ENCODE measurements at places on chromosomes 1 and 21.

DNA sequence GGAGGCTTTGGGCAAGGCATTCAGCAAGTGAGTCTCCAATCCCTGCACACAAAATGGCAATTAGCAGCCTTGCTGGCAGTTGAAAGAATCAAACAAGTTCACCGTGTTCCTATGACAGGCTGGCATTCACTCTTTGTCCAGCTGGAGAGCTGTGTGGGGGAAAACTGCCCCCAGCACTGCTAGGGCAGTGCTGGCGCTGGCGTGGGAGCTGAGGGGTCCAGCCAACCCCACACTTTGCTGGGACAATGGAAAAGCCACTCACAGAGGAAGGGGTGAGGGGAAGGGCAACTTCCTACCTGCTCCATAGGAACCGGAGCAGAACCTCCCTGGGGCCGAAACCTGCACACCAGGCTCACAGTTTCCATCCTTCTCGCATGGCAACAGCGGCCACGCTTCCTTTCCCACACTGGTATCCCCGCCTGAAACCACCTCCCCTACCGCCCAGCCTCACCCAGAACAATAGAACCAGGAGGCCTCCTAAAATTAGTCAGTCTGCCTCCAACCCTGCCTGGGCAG lies 26.7 kb upstream of the KCNN3 start:
- no peak for DNase-seq

DNA sequence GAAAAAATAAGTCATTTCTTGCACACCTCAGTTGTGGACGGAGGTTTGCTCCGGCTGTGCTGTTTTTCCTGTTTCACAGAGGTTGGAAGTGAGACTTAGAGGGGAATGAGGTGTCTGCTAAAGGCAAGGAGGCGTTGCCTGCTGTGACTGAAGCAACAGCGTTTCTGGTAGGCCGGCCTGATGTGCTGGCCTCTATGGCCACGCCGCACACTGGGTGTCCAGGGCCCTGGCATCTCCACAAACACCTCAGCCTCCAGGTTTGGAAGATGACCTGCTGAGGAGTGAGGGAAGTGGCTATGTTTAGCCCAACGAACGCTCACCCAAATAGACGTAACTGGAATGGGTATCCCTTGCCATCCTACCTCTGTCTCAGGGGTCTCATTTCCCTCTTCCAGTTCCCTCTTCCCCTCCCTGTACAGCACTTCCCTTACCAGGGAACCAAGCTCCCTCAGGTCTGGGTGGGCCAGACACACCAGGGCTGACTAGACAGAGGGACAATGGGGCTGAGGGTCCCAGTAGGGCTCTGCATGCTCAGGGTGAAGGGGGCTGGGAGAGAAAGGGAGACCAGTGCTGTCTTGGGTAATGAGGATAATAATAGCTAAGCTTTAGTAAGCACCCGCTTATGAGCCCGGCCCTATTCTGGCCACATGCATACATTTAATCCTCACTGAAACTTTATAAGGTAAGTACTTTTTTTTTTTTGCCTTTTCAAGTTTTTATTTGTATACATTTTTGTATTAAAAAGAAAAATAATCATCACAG lies 11.9 kb downstream of the CACNA1S start:
- DNase-seq = no peak

- DNase-seq = no peak
Observed at GRCh38 chr1:91553177-91553591, 52.5 kb downstream of the CDC7 start.

DNA sequence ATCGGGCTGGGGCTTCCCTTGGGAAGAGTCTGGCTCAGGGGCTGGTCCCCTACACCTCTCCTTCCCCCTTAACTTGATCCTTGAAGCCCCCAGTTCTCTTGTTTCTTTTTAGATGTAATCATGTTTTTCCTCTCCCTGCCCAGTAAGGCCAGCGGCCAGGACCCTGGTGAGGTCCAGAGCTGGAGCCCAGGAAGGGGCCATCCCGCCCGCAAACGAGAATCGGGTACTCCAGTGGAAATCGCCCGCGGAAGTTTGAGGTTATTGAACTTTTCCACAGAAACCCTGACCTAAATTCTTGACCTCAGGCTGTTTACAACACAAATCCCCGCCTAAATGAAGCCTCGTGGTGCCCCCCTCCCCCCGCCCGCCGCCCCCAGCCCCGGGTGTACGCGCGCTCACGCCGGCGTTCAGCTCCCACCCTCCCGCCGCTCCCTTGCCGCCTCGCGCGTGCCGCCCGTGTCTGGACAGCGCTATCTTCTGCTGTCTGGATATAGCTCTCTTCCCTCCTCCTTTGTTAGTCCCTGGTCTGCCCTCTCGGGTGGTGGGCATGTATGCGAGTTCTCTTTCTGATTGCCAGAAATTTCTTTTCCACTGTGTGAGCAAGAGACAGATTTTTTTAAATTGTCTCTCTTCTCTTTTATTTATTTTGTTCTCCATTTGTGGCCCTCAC lies 165.9 kb upstream of the CACNA1E start:
- DNase-seq = no peak

DNA sequence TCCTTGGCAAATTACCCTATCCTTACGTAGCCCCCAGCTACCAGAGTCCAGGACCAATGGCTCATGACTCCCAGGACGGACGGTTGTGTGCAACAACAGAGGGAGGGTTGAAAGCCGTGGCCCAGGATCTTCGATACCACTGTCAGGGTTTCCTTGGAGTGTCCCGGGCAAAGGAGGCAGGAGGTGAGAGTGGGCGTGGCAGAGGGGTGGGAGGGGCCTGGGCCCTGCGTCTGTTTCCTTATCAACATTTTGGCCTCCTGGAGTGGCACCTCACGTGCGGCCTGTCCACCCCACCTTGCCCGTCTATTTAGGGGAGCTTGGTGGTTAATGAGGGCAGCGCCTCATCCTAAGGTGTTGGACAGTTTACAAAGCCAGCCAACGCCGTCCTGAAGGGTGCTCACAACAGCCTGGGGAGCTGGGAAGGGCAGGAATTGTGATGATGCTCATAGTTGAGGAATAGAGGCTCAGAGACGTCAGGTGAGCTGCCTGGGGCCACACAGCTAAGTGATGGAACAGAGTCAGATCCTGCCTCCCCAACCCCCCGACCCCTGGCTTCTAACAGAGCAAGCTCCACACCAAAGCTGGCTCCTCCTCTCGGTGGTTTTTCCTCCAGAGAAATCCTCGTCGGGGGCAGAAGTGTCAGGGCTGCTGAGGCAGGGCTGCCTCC lies 17.4 kb upstream of the ARHGEF10L start:
- no peak for DNase-seq

DNA sequence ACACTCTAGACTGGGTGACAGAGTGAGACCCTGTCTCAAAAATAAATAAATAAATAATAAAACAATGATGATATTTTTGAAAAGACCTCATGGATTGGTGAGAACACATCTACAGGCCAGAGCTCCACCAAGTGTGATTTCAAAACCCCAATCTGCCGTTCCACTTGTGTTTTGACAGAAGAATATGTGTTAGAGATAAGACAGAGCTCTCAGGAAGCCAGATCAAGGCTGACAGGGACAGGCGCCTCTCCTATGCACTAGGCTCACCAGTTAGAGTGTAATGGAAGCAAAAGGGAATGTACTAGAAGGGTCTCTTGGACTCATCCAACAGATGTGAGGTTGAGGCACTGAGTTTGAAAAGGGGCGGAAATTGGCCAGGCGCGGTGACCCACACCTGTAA lies 110.7 kb upstream of the ERRFI1 start:
- no peak for DNase-seq

- no peak for DNase-seq
Observed at GRCh38 chr1:226365831-226366231, 42.1 kb downstream of the PARP1 start.

GRCh38 chr1:31514117-31514516 lies 62.2 kb upstream of the TINAGL1 start:
- DNase-seq = no peak

- DNase-seq = no peak
Observed at GRCh38 chr1:176838276-176838995, 326.1 kb downstream of the ASTN1 start.

GRCh38 chr1:202160377-202160940 lies at the start of gene PTPN7:
PTPN7 (minus strand) TSS chr1:202160602; CDS start chr1:202159402, 1,200 bp downstream.
- peak; percentile 81 for DNase-seq

DNA sequence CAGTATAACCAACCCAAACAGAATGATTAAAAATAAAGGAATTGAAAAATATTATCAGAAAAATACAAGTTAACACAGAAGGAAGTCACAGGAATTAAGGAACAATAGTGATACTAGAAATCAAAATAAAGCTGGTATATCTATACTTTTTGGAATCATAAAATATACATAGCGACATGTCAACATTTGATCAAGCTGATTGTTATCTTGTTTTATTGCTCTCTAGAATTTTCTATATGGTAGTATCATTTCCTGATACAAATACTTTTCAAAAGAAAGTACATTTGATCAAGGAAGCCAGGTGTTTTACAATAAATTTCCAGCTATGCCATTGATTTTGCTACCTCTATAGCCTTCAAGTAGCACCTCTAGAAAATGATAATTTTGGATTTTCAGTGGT lies 489.5 kb upstream of the PKN2 start:
- DNase-seq = no peak

DNA sequence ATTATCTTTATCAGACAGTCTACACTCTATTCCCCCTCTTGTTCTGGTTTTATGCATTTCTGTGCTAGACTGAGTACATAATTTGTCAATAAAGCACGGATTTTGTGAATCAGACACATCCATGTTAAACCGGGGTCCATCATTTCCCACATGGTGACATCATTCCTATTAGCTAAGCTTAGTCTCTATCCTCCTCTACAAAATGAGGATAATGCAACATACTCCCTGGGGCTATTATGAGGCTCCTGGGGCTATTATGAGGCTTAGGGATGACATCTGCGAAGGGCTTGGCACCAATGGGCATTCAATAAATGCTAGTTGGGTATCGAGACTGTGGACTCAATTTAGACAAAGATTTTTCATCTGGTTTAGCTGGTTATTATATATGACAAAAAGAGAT lies 25.1 kb upstream of the APP start:
- DNase-seq = no peak

DNA sequence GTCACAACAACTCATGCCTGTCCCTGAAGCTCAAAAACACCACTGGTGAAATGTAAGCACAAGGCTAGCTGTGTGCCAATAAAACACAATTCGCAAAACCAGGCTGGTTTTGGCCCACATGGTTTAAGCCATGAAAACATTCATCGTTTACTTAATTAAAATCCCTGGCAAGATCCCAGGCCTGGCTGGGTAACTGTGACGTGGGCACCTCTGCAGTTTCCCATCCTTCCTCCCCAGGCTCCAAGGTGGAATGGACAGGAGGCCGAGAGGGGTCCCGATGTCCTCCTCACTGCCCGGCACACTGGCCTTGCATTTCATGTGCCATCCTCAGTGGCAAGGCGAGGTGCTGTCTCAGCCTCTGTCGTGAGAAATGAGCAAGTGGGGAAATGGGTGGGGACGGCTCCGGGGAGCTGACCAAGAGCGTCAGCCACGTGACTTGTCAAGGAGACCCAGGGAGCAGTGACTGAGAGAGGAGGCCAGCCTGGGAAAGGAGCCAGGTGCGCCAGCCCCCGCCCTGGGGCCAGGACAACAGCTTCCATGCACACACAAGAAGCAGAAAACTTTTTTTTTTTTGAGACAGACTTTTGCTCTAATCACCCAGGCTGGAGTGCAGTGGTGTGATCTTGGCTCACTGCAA lies 153.1 kb upstream of the RAB4A start:
- no peak for DNase-seq

DNA sequence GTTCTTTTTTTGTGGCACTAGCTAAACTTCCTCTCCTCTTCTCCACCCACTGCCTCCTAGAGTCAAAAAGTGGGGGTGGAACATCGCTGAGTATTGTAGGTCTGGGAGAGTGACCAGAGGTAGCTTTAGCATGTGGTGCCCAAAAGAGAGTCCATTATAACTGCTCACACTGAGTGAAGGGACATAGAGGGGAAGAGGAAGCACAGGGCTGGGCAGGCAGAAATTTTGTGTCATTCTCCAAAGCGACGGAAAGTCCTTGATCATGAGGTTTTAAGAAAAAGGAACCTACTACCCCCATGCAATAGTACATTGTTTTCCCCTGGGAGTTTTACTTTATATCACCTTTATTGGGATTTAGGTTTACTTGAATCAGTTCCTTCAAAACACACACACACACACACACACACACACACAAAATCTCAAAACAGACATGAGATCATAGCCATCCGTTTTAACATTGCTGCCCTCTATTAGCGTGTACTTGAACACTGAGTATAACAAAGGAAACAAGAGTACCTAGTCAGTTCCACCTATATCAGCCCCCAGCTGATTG lies 4.1 kb downstream of the CD84 start:
- DNase-seq = no peak

DNA sequence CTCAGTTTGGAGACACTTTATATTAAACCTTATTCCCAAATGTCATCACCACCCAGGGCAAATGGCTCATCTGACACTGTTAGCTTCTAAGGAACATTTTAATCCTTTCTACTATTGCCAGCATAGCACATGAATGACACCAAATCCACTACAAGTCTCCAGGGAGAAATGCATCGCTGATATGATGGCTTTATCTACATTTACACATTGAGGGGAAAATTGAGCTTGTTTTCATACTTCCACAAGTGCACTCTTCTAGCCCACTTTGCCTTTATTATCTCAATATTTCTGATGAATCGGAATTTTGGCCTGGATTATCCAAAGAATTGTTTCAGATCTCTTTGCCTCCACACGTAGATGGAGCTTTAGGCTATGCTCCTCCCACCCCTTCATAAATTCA lies 75.4 kb downstream of the RUNX1 start:
- DNase-seq = no peak

- DNase-seq = no peak
Observed at GRCh38 chr21:37008724-37009123, 2.2 kb downstream of the RIPPLY3 start.

GRCh38 chr1:22275167-22275566 lies 132.3 kb upstream of the WNT4 start:
- no peak for DNase-seq

- no peak for DNase-seq
Observed at GRCh38 chr1:181129771-181130606, 41.5 kb downstream of the IER5 start.

DNA sequence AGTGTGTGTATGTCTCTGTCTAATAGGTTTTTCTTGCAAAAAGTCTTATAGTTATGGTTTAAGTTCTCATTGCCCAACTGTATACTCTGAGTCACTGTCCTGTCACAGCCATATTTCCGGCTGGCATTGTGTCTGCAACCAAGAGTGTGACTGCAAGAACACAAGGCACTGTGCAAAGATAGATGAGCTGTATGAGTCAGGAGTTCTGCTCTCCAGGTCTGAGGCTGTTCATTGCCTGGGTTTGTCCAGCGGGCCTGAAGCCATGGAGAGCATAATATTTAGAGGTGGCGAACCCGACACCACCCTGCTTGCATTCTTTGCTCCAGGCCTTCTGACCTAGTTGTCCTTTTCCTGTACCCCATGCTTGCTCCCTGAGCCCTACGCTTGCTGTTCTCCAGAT lies 50.9 kb upstream of the CNIH3 start:
- no peak for DNase-seq

GRCh38 chr1:65067491-65068201 lies 80.4 kb upstream of the AK4 start:
- DNase-seq = peak; percentile 13

DNA sequence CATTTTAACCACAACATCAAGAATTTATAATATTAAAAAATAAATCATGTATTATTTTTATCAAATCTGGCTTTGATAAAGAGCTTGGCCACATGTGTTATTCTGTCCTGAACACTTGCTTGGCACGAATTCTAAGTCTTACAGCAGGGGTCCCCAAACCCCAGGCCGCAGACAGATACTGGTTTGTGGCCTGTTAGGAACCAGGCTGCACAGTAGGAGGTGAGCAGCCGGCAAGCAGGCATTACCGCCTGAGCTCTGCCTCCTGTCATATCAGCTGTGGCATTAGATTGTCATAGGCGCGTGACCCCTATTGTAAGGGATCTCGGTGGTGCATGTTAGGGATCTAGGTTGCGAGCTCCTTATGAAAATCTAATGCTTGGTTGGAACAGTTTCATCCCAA lies 127.6 kb upstream of the IVNS1ABP start:
- DNase-seq = no peak

All from stimulated activated CD8-positive, alpha-beta memory T cell treated with anti-CD3 and anti-CD28 coated beads, Interleukin-4, amount 100 ng/mL, for 4 hours (primary cell).